ENCODE measurements at places on chromosomes 2 and 18.

GRCh38 chr2:49931241-49931640 lies 776.9 kb upstream of the FSHR start:
- no peak for DNase-seq

- no peak for DNase-seq
Observed at GRCh38 chr2:27929916-27930486, 39.5 kb downstream of the BABAM2 start.

GRCh38 chr2:191030521-191031154 lies 16.7 kb upstream of the STAT1 start:
- peak; percentile 69 for DNase-seq

DNA sequence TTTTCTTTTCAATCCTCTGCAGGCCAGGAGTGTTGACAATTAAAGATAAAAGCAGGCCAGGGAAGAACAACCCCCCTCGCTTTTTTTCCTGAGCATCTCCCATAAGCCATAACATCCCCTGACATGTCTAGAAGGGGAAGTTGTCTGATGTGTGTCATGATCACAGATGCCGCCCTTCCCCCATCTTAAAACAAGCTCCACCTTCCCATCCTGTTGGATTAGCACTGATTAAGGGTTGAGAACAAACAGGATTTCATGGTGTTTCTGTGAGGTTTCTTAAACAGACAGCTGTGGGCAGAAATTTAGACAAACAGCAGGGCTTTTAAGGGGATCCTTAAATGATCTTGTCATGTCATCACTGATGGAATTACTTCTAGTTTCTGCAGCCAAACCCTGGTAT lies 59.4 kb upstream of the UPP2 start:
- no peak for DNase-seq

GRCh38 chr2:111624411-111625156 lies 259.4 kb downstream of the ANAPC1 start:
- DNase-seq, result no peak

DNA sequence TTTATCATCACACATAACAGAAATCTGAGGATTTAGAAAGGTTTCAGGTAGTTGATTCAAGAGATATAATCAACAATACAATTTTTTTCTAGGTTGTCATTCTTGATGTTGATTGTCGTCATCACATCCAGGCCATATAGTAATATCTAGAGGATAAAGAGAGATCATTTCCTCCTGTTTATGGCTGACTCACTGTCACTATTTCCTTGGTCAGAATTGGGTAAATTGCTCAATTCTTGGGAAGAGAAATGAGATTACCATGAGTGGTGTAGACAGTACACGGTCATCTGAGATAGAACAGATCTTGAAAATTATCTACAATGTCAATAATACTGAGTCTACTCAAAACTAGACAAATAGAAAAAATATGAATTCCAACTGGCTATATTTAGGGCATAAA lies 78.8 kb downstream of the ZNF804A start:
- DNase-seq, result no peak

- DNase-seq, result no peak
Observed at GRCh38 chr2:69147841-69148533, 135.0 kb downstream of the ANTXR1 start.

GRCh38 chr2:221380686-221381085 lies 191.4 kb downstream of the EPHA4 start:
- DNase-seq, result no peak

- no peak for DNase-seq
Observed at GRCh38 chr2:211631503-211631902, 907.1 kb downstream of the ERBB4 start.

DNA sequence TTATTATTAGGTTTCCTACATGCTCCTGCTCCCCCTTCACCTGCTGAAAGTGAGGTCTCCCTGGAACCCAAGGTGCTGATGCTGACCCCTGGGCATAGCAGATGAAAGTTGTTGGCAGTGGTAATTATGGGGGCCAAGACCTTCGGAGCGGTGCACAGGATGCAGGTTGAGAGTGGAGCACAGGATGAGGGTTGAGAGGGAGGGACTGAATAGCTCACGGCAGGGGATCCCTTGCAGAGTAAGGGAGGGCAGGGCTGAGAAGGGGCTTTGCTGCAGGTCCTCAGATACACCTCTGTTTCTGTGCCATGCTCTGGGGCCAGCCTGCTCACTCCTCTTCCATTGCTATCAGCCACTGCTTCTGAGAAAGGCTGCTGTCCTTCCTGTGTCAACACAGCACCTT lies 163.3 kb downstream of the FHOD3 start:
- DNase-seq, result no peak

GRCh38 chr2:189104934-189105333 lies 74.6 kb downstream of the COL5A2 start:
- no peak for DNase-seq

- DNase-seq, result no peak
Observed at GRCh38 chr2:48415836-48416515, 114.0 kb upstream of the STON1 start.

- no peak for DNase-seq
Observed at GRCh38 chr2:118983915-118984314, 41.9 kb downstream of the MARCO start.

DNA sequence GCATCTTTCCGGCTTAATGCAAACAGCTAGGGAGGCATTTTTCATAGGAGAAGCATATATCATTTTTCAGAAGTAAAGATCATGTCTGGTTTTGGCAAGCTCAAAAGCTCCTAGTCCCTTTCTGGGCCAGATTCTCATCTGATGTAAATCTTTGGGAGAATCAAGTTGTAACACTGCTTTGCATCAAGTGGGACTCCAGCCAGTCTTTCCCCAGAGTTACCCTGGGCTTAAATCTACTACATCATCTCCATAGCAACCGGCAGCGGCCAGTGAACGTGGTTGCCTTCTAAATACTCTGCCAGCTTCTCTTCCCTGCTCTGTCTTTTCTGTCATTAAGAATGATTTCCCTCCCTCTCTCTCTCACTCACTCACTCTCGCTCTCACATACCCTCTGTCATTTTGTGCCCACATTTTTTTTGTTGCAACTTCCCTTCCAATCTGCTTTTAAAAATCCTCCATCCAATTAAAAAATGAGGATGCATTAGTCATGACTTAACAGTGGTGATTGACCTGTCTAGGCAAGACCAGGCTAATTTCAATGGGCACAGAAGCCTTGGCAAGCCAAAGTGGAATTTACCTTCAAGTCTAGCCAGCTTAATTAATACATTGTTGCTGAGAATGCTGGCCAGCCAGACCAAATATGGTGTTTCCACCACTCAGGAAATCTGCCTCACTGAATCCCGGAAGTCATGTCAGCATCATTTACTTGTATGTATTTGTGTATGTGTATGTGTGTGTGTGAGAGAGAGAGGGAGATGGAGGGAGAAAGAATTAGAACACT lies 93.0 kb downstream of the NRP2 start:
- peak; percentile 43 for DNase-seq

GRCh38 chr2:202660796-202661195 lies 26.0 kb downstream of the FAM117B start:
- DNase-seq, result no peak

DNA sequence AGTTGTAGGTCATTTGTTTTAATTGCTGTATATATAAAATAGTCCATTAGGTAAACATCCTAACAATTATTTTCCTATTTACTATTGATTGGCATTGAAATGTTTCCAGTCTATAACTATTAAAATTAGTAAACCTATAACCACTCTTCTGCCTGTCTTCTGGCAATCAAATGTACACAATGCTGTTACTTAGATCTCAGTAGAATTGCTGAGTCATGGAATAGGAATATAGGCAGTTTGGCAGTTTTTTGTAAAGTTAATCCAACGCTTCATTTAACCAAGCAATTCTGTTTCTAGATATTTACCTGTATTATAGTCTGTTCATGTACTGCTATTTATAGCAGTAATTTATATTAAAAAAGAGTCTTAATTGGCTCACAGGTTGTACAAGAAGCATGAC lies 518.1 kb downstream of the DCDC2C start:
- DNase-seq, result no peak

- DNase-seq, result no peak
Observed at GRCh38 chr2:143296089-143296488, 166.9 kb downstream of the ARHGAP15 start.

- no peak for DNase-seq
Observed at GRCh38 chr2:96773922-96774321, 13.2 kb downstream of the CNNM4 start.

- no peak for DNase-seq
Observed at GRCh38 chr18:13530879-13531387, 195.4 kb downstream of the FAM210A start.

DNA sequence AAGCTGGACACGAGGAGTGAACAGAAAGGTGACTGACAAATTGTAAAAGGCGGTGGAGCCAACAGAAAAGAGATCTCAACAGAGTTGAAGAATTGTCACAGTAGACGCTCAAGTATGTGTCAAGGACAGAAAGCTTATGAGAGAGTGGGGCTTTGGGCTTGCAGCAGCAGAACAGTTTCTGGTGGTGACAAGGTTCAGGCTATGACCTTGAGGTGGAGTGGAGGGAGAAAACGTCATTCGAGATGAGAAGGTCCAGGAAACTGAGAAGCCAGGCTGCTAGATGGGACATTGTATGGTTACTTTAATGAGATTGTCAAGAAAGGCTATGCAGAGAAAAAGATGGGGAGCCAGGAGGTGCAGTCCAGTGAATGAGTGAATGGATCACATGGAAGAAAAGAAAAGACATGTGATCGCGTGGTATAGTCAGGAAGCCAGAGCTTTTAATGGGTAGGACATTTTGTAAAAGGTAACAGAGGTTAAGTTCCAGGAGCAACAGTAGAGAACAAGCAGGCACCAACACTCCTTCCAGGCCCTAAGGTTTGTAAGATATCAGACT lies 91.1 kb upstream of the EPC2 start:
- DNase-seq, result no peak

DNA sequence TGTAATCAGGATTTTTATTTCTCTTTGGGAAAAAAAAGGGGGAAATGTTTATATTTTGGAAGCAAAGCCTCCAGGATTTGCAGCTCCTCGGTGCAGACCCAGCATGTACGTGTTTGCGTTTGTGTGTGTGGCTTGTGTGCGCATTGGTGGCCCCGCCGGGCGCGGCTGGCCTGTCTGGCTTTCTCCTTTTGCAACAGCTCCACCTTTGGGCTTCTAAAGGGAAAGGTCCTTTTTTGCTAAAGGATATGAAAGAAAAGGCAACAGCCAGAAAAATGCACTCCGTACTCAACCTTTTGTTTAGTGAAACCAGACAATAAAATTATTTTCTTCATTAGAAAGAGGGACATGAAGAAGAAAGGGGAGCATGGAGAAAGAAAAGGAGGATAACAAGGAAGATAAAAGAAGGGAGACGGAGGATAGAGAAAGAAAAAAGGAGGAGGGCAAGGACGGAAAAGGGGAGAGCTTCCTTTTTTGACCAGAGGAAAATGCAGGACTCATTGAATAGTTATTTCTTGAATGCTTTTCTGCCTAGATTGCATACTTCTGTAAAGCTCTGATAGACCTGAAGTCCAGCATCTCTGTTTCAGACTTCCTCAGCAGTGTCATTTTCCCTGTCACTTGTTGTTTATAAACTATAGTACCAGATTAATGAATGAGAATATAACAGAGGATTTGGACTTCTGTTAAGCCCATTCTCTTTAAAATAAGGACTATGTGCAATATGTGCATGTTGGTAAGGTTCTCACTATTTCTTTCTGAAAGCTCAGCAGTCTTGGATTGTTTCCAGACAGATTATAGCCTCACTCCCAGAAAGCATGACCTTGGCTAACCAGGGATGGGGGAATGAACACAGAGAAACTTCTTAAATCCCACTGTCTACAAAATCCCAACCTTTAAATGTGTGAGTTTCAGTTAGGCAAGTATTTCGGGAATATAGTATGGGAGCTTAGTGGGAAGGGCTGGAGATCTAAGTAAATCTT lies 563.1 kb upstream of the PIK3C3 start:
- peak; percentile 82 for DNase-seq

- DNase-seq, result peak; percentile 82
Observed at GRCh38 chr18:62328586-62329525, 3.7 kb downstream of the TNFRSF11A start.

- DNase-seq, result peak; percentile 91
Observed at GRCh38 chr2:169462896-169463695, 16.2 kb upstream of the BBS5 start.

GRCh38 chr2:60476206-60476954 lies 77.1 kb downstream of the BCL11A start:
- DNase-seq, result no peak

- no peak for DNase-seq
Observed at GRCh38 chr2:57893786-57894185, 152.8 kb upstream of the VRK2 start.

DNA sequence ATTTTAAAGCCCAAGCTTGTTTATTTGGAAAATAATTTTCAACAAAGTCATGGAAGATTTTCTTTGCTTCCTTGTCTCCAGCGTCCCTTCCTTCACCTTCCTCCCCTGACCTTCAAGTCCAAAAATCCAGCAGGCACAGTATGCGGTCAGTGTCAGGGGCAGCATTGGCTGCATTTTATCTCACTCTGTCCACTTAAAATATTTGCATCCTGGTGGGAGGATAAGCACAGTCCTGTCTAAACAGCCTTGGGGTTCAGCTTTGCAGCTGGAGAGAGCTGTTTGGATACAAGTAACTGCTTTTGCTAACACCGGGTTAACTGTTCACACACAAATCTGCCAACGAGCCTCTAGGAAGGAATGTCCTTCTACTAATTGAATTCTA lies 318.1 kb downstream of the PDE11A start:
- DNase-seq, result no peak

DNA sequence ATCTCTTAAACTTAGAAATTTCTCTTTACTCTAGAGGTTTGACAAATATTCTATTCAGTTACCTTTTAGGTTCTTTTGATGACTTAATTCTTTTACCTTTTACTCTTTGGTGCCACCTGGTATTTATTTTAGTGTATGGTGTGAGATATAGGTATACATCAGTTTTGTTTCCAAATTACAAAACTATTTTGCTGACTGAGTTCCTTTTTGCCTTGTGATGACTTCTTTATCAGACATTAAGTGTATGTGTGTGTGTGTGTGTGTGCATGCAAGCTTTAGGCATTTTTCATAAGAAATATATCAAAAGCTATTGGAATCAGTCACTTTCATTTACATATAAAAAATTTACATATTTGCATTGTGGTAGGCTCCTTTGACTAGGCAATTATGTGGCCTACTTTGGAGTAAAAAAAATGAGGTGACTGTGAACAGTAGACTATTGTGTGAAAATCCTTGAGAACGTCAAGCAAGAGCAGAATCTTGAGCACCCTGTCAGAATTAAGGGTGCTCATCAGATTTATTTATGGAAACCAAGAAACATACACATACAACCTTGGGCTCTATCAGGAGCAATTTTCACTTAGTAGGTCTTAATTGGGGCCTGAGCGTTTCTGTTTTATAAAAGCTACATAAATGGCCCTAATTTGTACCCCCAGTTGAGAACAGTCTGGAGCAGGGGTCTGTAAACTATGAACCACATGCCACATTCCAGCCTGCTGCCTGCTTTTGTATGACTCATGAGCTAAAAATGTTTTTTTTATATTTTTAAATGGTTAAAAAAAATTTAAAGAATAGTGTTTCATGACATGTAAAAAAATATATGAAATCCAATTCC lies 415.9 kb downstream of the SLC4A3 start:
- DNase-seq, result no peak

- no peak for DNase-seq
Observed at GRCh38 chr2:214019229-214019972, 391.5 kb upstream of the VWC2L start.

All from NCI-H2081 (cell line).